Islet precursor cell (in vitro differentiated cells): ENCODE measurements at places on chromosomes 4 and X.
A peak's percentile ranks its signal among the peaks of the same experiment; 100 is the strongest.

DNA sequence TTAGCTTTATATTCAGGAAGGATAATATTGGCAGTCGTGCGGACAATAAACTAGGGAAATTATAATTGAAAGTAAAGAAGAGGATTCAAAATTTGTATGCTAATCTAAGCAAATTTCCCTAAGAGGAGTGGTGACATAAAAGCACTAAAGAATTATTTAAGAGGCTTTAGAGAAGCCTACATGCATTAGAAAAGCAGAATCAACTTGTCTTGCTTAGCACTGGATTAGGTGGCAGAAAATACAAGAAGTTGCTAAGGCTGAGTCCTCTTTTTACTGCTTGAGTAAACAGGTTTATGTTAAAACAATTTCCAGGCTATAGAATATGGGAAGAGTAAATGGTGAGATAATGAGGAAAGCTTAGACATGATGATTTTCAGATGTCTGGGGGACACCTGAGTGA, 991.5 kb downstream of the PCDH18 start:
- no peak for DNase-seq

- no peak for DNase-seq
These were observed 904.1 kb downstream of the RPA4 start for GRCh38 chrX:97787849-97788248.

GRCh38 chr4:172819353-172819752, 349.3 kb upstream of the GALNT7 start:
- DNase-seq = no peak

GRCh38 chrX:15679246-15679645, 14.6 kb upstream of the CLTRN start:
- DNase-seq = no peak

- DNase-seq = no peak
These were observed 53.3 kb downstream of the RGS12 start for GRCh38 chr4:3346146-3346545.

GRCh38 chr4:156974264-156974663, 2.7 kb upstream of the PDGFC start:
- DNase-seq = no peak

- DNase-seq = no peak
These were observed 34.1 kb downstream of the FNIP2 start for GRCh38 chr4:158802914-158803313.

- DNase-seq = no peak
These were observed 67.3 kb downstream of the PDLIM5 start for GRCh38 chr4:94519019-94519418.

DNA sequence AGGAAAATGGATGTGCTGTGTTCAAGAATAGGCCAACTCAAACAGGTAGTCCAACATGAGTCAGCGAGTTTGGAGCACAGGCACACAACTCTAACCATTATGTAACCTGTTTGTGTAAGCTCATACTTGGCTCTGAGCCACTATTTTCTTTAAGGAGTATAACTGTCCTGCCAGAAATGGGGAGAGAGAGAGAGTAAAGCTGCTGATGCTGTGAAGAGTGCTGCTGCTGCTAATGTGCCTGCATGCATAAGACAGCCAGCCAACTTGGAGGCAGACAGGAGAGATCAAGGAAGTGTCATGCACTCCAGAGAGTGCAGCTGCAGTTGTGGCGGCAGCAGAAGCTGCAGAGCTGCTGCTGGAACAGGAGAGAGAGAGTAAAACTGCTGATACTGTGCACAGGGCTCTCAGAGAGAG, 11.7 kb upstream of the STATH start:
- DNase-seq = peak; percentile 62

GRCh38 chr4:155889031-155889793, 14.3 kb upstream of the TDO2 start:
- no peak for DNase-seq

DNA sequence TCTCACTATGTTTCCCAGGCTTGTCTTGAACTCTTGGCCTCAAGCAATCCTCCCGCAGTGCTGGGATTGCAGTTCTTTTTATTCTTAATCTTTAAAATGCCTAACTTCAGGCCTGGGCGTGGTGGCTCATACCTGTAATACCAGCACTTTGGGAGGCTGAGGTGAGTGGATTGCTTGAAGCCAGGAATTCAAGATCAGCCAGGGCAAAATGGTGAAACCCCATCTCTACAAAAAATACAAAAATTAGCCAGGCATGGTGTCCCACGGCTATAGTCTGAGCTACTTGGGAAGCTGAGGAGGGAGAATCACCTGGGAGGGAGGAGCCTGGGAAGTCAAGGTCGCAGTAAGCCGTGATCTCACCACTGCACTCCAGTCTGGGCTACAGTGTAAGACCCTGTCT, 45.9 kb downstream of the PLS3 start:
- peak; percentile 70 for DNase-seq

- DNase-seq = no peak
These were observed 27.7 kb downstream of the CHST7 start for GRCh38 chrX:46601283-46601682.

DNA sequence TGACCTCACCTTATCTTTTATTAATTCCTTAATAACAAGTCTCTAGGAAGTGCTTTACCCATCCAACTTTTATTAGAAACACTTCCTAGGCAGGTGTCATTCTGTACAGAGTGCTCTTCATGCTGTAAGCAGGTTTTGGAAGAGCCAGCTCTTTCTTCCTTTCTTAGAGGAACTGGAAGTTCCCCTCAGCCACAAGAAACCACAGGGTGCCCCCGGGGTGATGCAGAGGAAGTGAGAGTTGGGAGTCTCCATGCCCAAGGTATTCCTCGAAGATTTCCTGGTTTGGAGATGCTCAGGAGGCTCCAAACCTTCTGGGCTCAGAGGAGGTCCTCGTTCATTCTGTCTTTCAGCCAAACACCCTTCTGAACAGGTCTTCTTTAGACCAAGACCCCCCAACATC, 83.8 kb downstream of the EGF start:
- DNase-seq = no peak

DNA sequence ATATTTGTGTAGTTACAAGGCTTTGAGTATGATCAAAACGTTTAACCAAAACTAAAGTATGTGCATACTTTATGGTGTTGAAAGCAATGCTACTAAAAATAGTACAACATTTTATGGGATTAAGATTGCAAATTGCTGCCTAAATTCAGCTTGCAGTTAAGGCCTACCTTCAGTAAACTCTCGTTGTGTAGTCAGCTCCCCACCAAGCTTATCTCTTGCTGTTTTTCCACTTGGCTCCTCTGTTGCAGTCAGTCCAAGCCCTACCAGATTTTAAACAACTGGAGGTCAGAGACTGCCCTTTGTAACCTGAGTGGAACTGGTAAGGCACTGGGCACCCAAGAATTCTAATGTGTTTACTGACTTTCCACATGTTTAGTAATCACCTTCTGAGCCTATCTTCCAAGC, 25.7 kb downstream of the AFF1 start:
- no peak for DNase-seq

DNA sequence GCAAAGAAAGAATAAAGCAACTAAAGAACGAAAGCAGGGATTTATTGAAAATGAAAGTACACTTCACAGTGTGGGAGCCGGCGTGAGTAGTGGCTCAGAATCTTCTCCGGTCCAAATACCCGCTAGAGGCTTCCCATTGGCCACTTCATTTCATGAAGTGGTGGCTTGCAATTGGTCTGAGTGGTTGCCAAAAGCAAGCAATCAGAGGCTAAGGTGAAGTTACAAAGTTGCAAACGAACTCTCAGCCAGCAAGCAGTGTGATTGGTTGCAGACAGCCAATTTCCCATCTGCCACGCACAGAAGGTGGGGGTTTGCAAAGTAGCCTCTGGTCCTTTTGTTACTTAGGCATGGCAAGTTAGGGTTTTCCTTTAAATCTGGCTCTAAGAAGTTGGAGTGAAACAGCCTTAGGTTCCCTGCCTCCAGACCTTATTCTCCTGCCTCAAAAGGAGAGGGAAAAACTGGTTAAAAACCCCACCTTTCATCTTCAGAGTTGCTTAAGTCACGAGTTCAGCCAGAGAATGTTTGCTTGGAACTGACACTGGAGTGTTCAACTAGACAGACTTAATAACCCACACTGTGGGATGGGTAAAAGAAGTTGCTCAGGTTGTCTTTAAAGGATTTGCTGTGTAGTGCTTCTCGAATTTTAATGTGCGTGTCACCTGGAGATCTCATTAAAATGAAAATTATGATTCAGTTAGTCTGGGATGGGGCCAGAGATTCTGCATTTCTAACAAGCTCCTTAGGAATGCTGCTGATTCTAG, 6.9 kb upstream of the CLOCK start:
- no peak for DNase-seq

- no peak for DNase-seq
These were observed 4.4 kb upstream of the SOWAHB start for GRCh38 chr4:76902233-76902890.

GRCh38 chrX:46856483-46856882, 19.6 kb downstream of the RP2 start:
- no peak for DNase-seq

DNA sequence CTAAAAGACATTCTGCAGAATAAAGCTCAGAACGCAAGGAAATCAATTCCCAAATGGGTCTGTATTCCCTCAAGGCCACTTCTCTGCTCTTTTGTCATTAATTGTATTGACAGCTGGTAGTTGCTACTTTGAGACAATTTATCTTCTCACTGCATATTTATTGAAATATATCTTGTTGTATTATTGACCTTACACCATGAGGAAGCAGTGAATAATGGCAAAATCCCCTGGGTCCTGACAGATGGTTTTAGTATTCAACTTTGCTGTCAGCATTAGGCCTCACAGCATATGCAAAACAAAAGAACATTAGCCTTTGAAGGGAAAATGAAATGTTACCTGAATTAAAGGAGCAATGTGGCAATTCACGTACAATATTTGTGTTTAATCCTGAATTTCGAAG, 406.1 kb upstream of the TRAM1L1 start:
- no peak for DNase-seq

- peak; percentile 53 for DNase-seq
These were observed 119.4 kb upstream of the C1GALT1C1 start for GRCh38 chrX:120749141-120749846.

- no peak for DNase-seq
These were observed 244.4 kb downstream of the SPOCK3 start for GRCh38 chr4:166989886-166990285.

- no peak for DNase-seq
These were observed 193.4 kb downstream of the CLCN4 start for GRCh38 chrX:10350221-10350620.

- DNase-seq = peak; percentile 64
These were observed 648 bp upstream of the MSMO1 start for GRCh38 chr4:165326831-165327210.

GRCh38 chr4:89489338-89489771, 181.8 kb upstream of the GPRIN3 start:
- DNase-seq = no peak

- no peak for DNase-seq
These were observed 211.1 kb downstream of the GLUD2 start for GRCh38 chrX:121258545-121258944.

DNA sequence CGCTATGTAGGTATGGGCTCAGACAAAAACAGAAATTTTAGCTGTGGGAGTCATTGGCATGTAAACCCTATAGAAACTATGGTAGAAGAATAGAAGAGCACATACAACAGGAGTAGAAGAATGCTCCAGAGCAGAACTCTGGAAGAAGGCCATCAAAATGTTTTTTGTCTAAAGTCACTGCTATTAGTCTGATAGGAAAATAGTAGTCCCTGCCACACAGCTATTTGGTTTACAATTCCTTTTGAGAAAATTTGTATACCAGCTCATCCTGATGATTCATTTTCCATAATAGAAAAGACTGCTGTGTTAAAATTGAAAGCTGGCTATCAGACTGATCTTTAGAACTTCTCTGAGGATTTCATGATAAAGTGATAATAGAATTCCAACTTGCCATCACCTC, 32.8 kb upstream of the ADAD1 start:
- no peak for DNase-seq

DNA sequence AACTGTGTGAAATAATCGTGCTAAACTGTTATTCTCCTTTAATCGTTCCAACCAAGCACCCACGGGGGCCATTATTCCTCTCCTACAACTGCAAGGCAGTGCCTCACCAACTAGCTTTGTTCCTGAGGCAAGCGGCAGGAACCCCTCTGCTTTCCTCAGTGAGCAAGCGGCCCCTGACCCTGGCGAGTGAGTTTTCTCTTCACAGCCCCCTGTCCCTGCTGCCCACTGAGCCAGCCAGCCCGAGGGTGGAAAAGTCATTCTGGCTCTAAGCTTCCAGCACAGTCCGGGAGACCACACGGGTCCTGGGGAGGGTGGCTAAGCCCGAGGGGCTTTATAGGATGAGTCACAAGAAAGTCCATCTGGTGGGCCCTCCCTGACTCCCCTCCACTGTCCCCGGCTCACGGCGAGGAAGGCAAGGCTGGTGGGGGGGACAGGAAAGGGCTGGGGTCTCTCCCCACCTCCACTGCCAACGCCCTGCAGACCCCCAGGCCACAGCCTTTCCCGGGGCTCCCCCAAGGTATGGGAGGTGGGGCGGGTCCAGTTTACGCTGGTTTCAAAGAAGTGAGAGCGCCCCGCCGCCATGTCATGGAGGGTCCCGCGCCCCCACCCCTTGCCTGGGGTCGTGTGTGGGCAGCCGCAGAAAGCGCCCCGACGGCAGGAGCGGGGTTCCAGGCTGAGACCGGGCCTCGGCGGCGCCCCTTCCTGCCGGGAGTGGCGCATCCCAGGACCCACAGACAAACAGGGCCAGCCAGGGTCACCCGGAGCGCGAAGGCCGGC, 45.0 kb downstream of the CPLX1 start:
- peak; percentile 59 for DNase-seq

GRCh38 chr4:37667197-37668100, 18.7 kb downstream of the RELL1 start:
- no peak for DNase-seq

- peak; percentile 70 for DNase-seq
These were observed 124.2 kb downstream of the NFKB1 start for GRCh38 chr4:102625232-102625930.

DNA sequence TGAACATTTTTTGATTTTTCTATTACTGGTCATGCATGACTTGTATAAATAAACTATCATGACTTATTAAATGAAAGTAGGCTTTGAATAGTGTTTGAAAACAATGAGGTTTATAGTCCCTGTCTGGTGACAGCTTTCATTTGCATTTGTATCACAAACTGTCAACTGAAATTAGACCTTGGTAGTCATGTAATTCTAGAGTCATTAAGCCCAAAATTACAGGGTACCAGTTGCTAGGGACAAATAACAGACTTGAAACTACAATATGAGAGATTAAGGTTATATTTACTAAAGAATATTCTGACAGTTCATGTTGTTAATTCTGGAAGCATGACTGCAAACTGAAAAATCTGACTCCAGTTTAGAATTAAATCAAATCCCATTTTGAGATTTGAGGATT, 9.2 kb upstream of the VAMP7 start:
- no peak for DNase-seq

- DNase-seq = no peak
These were observed 181.0 kb downstream of the SPANXN3 start for GRCh38 chrX:143336261-143336660.

- DNase-seq = peak; percentile 30
These were observed 357.2 kb upstream of the GATB start for GRCh38 chr4:152117933-152118507.

DNA sequence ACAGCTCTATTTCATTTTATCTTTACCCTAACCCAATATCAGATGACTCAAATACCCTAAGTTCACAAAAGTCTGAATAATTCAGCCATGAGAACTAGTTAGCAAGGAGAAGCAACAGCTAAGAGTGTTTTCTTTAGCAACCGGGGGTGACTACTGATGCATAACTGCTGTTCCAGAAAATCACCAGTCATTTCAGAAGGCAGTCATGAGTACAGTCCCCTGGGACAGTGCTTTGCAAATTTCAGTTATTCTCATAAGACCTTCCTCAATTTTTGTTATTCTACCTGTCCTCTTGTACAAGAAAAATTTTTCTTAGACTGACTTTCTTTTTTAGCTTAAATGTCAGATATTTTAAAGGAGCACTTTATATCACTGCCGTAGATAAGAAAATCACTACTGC, 16.4 kb downstream of the BANK1 start:
- DNase-seq = no peak

- DNase-seq = peak; percentile 64
These were observed 10.5 kb upstream of the MGST2 start for GRCh38 chr4:139655116-139655515.
